Stimulated activated CD4-positive, alpha-beta T cell treated with anti-CD3 and anti-CD28 coated beads, Interleukin-15, amount 100 ng/mL, for 1 hour (primary cell): ENCODE measurements at places on chromosomes 5 and 9.

- DNase-seq: no peak
Observed at GRCh38 chr9:137417161-137418021, 5.6 kb downstream of the EXD3 start.

DNA sequence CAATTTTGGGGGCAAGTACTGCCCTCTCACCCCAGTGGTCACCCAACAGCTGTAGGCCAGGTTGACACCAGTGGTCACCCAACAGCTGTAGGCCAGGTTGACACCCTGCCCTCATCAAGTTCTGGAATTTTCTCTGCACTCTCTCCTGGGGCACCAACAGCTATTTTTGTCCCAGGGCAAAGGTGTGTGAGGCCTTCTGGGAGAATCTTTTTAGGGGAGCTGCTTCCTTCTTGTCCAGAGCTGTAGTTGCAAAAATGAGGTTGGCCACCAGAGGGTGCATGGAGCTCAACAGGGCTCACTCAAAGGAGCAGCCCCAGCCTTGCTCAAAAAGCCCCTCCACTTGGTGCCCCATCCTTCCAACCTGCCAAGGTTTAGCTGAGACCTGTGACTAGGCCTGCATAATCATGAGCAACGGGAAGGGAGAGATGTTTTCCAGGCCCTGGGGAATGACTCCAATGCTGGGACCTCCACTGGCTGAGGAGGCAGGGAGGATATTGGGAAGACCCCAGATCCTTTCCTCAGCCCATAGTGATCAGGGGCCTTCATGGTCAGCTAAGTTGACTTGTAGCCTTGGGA, 10.6 kb upstream of the P4HA2 start:
- peak; percentile 60 for DNase-seq

DNA sequence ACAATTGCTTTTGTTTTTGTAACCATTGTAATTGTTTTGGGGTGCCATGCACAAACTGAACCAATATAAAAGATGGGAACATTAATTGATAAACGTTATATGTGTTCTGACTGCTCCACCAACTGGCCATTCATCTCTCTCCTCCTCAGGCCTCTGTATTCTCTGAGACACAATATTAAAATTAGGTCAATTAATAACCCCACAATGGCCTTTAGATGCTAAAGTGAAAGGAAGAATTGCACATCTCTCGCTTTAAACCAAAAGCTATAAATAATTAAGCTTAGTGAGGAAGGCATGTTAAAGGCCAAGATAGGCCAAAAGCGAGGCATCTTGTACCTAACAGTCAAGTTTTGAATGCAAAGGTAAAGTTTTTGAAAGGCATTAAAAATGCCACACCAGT, 448.4 kb upstream of the ITGA1 start:
- no peak for DNase-seq

DNA sequence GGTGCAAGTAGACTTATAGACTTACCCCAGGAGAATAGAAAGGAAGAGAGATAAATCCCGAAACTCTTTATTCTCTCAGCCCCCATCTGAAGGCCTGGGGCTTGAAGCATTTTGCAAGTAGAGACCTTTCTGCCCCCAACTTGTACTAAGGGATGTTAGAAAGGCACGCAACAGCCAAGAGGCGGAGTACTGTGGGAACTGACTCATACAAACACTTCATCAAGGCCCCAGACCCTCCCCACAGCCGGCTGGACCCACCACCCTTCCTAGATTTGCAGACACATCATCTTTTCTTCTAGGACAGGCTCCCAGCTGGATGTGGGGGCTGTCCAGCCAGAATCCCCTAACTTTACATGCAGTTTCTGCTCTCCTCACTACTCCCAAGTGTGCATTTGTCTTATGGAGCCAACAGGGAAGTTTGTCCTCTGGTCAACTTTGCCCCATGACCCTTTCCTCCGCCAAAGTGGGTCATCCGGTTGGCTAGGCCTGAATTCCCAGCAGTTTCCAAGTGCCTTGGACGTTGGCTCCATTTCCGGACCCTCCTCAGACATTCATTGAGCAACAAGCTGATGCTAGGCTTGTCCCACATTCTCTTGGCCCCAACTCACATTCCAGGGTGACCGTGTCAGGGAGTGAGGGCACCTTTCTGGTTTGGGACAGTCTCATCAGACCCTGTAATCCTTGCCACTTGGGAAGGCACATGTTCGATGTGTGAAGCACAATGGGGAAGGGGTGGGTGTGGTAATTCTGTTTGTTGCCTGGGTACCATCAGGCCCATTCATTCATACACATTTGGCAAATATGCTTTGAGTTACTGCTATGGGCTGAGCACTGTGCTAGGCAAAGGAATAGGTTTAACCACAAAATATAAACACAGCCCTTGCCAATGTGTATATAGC, 64.6 kb downstream of the ABLIM3 start:
- DNase-seq: no peak

DNA sequence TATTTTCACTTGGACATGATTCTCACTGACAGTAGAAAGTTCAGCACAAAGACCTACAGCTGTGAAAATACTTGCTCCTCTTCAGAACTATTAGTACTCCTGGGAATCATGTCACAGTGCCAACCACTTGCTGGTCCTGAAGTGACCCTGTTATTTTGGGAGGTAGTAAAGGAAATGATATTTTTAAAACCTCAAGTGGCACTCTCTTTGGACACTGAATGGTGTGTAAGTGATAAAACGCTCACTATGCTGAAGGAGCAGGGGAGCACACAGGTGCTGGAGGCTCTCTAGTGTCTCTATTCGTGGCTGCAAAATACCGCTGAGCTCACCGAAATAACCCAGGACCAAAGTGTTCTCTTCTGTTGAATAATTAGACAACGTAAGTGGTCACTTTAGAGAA, 76.9 kb upstream of the SPATA31D4 start:
- DNase-seq: no peak

DNA sequence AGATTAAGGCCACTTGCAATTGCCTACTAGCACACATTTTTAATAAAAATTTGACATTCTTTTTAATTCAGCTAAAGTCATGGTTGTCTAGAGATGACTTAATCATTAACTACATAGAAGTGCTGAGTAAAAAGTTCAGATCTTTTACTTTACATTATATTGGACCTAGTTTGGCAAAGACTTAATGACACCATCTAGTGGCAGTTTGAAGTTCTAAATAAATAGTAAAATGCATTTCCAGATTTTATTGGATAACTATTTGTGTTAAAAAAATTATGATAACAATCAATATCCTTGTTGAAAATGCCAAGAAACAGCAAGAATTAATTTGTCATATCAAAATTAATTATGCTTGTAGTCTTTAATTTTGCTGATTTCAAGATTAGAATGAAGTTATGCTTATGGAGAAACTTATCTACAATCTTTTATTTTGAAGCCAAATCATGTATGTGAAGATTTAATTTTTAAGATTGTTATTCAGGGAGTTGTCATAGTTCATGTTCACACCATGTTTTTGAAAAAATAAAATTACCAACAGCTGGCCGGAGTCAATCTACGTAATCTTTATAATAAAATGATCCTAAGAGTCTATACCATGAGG, 69.6 kb upstream of the PJA2 start:
- DNase-seq: no peak

- no peak for DNase-seq
Observed at GRCh38 chr5:142082182-142082781, 26.3 kb upstream of the NDFIP1 start.

DNA sequence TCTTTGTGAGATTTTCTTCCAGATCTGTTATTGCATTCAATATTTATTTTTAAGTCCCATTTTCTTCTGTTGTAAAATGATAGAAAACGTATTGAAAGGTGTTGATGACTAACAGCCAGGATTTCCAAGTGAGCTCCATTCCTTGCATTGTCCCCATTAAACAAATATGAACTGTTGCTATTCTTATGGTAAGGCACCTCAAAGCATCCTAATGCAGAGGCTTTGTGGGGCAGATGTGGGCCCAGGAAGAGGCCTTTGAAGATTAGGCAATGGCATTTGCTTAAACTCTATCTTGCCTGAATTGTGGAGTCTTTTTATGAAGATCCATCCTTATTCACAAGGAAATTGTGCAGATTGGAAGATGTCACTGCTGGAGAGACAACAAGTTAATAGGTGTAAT, 38.9 kb downstream of the NTRK2 start:
- DNase-seq: no peak

DNA sequence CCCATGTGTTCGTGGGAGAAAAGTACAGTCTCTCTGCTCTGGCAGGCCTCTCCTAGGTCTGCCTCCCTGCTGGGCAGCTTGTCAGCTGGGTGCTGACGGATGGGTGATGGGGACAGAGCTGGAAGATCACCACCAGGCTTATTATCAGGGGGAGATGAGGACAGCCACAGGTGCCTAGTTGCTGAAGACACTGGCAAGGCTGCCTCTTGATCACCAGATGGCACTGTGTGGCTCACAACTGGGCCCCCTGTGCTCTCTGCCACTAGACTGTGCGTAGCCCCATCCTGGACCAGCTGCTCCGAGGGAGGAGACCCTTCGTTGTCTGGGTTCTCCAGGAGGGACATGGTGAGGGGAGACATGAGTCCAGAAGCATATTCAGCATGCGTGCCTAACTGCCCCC, 73.0 kb downstream of the KIF24 start:
- no peak for DNase-seq

DNA sequence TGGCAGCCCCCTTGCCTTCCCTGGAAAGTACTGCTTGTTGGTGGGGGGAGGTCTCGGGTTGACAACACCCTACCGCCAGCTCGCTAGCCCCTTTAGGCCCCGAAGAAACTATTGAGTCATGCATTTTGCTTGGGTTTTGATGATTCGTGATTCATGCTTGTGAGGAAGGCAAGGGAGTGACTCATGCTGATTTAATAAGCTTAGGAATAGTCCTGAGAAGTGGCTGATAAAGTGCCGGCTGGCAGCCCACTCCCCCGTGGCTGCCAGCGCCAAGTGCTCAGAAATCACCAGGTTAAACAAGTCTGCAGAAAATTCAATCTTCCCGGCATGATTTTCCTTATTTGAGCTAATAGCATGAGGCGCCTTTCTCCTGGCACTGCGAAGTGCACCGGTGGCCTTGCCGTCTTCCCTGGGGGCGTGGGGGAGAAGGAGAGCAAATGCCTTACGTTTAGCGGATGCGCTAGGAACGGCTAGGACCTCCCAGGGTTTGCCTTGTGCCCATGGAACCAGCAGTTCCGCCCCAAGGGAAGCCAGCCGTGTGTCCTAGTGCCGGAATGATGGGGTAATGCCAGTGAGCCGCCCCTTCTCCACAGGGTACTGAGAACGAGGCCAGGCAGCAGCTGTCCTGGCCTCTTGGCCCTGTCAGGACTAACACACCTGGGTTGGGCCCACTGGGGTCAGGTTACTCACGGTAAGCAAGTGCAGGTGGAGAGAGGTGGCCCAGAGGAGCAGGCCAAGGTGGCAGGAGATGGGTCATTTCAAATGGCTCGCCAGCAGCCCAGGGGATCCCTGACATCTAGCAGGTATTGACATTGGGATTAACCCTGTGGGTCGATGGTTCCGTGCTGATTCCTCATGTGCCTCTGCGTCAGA, 151.9 kb downstream of the MACROH2A1 start:
- DNase-seq: no peak

DNA sequence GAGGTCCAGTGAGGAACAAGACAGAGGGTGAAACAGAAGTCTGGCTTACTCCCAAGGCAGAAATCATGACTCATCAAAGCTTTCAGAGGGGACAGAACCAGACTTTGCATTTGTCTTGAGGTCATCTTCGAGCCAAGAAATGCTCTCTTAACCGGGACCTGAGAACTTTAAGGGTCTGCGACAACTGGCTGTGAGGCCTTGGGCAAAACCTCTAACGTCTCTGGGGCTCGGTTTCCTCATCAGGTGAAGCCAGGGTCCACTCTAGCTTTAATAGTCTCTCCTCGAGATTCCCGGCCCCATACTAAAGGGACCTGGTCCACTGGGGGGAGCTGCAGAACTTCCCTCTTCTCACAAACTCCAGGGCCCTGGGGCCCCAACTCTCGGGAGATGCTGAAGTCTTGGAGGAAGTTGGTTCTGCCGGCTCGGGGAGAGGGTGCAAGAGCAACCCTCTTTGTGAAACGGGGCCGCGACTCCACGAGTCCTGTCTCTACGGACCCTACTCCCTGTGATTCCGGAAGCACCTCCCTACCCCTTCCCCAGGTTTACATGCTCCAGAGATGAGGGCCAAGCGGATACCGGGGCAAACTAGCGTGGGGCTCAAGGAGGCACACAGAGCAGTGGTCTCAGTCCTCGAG, 2.6 kb downstream of the GLIS3 start:
- DNase-seq: peak; percentile 12

DNA sequence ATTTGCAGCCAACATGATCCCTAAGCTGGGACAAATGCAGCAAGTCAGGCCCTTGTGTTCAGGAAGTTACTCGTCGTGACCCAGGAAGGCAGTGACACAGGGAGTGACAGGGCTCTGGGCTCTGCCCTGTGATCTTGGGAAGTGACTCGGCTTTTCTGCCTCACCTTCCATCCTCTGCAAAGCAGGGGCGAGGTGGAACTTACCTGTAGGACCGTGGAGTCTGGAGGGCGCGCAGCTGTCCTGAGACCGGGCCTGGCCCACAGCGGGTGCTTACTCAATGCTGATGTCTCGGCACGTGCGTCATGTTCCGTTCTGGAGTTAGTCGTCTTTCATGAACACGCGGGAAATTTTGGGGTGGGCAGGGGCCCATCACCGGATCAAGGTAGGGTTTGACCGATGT, 22.8 kb upstream of the LPCAT1 start:
- no peak for DNase-seq

DNA sequence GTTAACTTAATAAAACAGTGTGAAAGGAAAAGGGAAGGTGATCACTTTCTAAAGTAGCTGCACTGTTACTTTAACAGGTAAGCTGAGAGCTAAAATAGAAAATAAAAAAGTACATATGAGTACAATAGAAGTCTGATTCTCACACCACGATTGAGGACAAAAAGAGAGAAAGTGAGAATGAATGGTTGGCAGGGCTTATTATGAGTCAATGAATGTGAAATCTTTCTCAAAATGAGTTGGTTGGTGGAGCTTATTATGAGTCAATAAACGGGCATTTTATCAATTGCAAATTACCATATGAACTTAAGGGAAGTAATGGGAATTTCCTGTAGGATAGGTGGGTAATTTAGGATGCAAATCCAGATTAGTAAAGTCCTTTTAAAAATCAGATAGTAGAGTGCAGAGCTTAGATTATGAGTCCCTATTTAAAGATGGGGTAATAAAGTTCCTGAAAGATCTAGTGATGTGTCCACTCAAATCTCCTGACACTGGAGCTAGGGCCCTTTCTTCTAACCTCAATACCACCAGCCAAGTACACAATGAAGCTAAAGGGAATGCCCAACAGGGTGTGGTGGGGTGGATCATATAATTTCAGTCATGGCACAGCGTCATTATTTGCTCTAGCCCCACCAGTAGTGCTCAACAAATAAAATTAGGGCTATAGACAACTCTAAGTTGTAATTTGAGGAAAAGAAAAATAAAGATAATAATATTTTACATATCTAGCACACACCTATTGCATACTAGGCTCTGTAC, 21.1 kb upstream of the TLR4 start:
- no peak for DNase-seq

DNA sequence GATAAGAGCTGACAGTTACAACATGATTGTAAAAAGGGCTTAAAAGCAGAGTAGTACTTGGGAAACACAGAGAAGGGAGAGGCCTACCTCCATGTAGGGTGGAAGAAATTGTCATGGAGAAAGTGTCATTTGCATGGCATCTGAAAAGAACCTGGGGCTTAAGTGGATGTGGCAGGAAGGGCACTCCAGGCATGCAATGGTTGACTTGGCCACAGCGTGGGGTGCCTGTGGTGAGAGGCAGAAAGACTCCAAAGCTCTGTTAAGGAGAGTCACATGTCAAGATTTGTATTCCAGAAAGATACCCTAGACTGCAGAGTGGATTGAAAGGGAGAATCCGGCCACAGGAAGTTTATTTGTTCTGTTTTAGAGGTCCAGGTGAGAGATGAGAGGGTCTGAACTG, 2.4 kb downstream of the POLR3G start:
- DNase-seq: no peak
